GM12878 (cell line): ENCODE measurements at places on chromosomes 5 and 9.

GRCh38 chr5:108636135-108636853 lies 111.4 kb upstream of the FER start:
- no peak for DNase-seq

GRCh38 chr5:64923151-64923685 lies 154.5 kb downstream of the CWC27 start:
- DNase-seq: no peak

GRCh38 chr9:127347831-127348776 lies 48.9 kb upstream of the SLC2A8 start:
- DNase-seq: no peak

DNA sequence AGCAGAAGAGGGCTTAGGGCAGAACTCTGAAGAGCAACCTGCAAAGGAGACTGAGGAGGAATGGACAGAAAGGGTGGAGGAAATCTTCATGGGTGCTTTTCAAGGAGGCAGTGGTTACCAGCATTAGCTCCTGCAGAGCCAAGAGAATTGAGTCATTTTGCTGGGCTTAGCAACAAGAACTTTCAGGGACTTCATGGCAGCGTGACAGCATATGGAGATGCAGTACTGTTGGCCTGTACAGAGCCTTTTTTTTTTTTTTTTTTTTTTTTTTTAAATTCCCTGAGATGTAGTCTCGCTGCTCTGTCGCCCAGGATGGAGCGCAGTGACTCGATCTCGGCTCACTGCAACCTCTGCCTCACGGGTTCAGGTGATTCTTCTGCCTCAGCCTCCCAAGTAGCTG lies 296.0 kb upstream of the DMRT1 start:
- no peak for DNase-seq

- DNase-seq: no peak
Measured at GRCh38 chr9:134751622-134752021, 110.0 kb downstream of the COL5A1 start.

DNA sequence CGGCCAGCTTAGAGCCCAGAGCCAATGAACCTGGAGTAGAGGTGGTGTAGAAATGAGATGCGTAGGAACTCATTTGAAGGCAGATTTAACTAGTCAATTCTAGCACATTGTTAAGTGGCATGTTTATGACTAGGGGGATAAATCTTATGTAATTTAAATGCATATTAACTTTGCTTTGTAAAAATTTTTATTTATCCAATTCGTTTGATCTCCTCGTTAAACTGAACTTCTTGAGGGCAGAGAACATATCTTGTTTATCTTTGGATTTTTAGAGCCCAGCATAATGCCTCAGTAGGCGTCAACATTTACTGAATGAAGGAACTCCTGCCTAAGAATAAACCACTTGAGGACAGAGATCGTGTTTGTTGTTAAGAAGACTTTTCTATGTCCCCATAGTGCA lies 41.1 kb upstream of the ACOT12 start:
- DNase-seq: no peak

DNA sequence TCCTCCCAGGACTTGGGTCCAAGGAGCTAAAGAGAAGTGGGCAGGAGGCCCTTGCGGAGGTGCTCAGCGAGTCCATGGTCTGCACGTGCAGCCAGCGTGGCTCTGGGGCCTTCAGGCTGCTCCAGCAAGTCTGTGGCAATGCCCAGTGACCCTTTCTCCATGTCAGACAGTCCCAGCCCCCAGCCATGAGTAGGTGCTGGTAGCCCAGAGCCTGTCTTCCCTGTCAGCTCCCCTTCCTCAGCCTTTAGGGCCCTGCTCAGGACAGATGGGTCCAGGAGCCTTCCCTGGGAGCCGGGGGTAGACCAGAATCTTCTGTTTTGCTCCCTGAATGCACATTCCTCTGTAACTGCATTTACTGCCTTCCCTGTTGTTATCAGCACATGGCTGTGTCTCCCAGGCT lies 147.2 kb upstream of the IRX2 start:
- DNase-seq: no peak

DNA sequence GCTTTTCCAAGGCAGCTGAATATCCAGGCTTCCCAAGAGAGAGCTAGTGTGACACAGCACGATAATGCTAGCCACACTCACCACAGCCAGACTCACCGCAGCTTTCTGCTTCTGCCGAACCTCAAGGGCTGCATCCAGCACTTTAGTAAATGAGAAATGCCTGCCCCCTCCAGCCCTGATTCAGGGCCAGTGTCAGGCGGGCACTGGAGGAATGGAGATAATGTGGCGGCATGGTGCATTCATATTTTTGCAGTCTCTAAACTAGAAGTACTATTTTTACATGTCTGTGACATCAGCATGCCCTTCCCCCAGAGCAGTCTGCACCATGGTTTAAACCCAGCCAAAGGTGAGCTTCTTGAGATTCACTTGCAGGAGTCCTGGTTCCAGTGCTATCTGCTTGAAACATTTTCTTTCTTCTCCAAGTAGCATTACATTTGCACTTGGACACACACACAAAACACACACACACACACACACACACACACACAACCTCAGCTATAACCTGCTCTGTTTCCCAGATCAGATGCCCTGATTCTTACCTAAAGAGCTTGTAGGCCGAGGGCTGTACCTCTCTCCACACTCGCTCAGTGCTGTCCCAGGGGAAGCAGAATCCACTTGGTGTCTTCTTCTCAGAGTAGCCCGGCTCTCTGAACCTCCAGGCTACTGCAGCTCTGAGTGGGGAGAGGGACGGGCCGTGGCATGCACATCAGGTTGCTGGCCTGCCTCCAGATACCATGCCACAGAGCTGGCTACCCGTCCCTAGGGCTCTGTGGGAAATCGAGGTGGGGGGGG lies at the start of gene FGF1:
Gene FGF1 (minus strand): TSS at position 673 of the 792 bp plus-strand sequence. CDS start 71,963 bp downstream, outside the sequence.
- no peak for DNase-seq

GRCh38 chr5:121693864-121694263 lies 157.8 kb upstream of the FTMT start:
- DNase-seq: no peak

DNA sequence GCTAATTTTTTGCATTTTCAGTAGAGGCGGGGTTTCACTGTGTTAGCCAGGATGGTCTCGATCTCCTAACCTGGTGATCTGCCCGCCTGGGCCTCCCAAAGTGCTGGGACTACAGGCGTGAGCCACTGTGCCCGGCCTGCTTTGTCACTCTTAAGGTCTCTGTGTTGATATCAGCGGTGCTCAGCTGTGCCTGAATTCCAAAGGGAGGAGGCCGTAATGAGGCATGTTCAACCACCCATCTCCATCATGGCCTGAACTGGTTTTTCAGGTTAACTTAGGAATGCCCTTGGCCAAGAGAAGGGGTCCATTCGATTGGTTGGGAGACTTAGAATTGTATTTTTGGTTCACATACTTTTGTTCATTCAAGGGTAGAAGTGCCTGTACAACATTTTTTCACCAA lies 22.0 kb downstream of the HSD17B3 start:
- no peak for DNase-seq

- DNase-seq: no peak
Measured at GRCh38 chr9:93123561-93124283, 10.3 kb downstream of the NINJ1 start.

GRCh38 chr5:91111473-91112238 lies 271.5 kb downstream of the ARRDC3 start:
- no peak for DNase-seq

- no peak for DNase-seq
Measured at GRCh38 chr9:88660611-88661010, 125.6 kb downstream of the NXNL2 start.

GRCh38 chr5:80926979-80927656 lies 33.0 kb upstream of the RASGRF2 start:
- no peak for DNase-seq

- no peak for DNase-seq
Measured at GRCh38 chr9:85743275-85744128, 1.7 kb upstream of the AGTPBP1 start.

GRCh38 chr9:76528642-76529190 lies 69.7 kb downstream of the GCNT1 start:
- DNase-seq: no peak

DNA sequence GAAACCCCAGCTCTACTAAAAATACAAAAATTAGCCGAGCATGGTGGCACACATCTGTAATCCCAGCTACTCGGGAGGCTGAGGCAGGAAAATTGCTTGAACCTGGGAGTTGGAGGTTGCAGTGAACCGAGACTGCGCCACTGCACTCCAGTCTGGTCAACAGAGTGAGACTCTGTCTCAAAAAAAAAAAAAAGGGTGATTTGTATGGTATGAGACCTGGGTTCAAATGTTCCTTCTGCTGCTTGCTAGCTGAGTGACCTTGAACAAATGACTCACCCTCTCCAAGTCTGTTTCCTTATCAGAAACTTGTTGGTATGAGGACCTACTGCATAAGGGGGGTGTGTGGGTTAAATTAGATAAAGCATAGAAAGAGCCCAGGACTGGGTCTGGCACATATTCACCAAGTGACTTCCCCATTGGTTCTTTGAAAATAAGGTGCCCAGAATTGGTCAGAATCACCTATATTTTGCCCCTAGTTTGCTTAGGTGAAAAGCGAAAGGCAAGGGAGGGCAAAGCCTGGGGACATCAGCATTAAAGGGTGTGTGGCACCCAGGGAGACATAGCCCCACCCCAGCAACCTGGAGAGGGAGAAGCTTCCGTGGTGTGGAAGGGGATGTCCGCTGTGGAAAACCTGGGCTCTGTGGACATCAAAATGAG lies 9.9 kb downstream of the SLC25A25 start:
- no peak for DNase-seq

DNA sequence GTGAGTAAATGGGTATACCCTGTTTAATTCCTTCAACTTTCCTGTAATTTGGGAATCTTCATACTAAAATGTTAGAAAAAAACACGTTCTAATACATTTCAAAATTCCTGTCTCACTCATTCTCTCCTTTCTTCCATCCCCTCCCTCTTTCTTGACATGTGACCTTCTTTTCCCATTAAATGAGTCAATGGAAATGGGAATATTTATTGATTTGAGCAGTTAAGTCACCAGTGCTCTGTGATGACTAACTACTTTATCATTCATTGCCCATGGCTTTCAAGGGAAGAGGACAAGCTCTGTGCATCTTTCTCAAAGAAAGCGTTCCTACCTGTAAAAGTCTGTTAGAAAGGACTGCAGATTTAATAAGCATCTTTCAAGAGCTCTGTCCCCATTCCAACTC lies 144.4 kb upstream of the MAP3K1 start:
- no peak for DNase-seq

GRCh38 chr5:172758077-172758833 lies 12.7 kb downstream of the DUSP1 start:
- DNase-seq: no peak

- DNase-seq: no peak
Measured at GRCh38 chr5:124824637-124825158, 78.3 kb upstream of the ZNF608 start.

DNA sequence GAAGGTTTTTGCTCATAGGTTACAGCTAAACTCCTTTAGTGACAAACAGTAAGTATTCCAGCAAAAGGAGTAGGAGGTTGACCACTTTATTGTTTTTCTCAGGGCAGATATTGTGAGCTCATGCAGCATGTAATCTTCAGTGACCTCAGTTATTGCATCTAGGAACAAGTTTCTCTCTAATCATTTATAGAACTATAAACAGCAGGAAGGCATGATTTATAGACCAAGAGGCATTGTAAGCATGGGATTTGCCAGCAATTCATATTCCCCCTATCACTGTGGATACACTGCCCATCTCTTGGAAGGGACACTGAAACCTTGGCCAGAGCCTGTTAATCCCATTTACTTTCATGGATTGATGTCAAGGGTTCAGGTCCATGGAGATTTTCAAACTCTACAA lies 15.4 kb upstream of the FAM170A start:
- DNase-seq: no peak

GRCh38 chr5:139181835-139182452 lies 16.2 kb downstream of the SIL1 start:
- DNase-seq: no peak

GRCh38 chr5:136205061-136205702 lies 12.2 kb upstream of the SMIM32 start:
- no peak for DNase-seq

DNA sequence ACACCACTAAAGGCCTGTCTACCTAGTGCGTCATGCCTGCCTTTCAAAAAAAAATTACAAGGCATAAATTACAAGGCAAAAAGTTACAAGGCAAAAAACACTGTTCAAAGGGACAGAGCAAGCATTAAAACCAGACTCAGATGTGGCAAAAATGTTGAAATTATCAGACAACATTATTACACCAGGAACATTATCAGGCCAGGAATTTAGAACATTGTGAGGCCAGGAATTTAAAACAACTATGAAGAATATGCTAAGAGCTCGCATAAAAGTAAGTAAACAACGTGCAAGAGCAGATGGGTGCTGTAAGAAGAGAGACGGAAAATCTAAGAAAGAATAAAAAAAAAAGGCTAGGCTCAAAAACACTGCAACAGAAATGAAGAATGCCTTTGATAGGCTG lies 18.2 kb upstream of the MLANA start:
- no peak for DNase-seq

- DNase-seq: no peak
Measured at GRCh38 chr9:2939368-2939767, 95.5 kb upstream of the PUM3 start.

DNA sequence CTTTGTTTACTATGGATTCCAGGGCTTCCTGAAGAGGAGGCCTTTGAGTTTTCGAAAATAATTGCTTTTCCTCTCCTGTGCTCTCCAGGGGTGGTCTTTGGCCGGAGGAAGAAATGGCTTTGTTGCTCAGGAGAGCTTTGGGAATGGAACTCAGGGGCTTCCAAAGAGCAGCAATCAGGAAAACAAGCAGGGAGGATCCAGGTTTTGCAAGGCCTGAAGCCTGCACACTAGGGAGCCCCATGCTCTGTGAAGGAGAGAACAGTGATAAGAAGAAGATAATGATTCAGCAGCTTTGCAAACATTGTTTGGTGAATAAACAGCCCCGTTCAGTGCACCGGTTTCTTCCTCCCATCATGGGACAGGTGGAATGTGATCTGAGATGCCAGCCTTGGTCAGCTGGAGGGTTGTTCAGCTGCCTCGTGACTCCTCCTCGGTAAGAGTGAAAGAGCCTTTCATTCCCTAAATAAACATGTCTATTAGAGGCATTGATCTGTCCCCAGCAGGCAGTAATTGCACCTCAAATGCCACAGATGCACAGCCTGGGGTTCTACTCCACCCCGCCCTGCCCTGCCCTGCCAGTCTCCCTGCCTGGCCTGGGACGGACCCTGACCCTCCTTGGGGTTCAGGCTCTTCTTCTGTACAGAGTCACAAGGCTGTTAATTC lies 11.5 kb upstream of the ALDH1B1 start:
- no peak for DNase-seq

- DNase-seq: no peak
Measured at GRCh38 chr5:82396871-82397514, 118.8 kb upstream of the RPS23 start.

- no peak for DNase-seq
Measured at GRCh38 chr5:149452007-149452664, 73.0 kb upstream of the IL17B start.
